ENCODE measurements at places on chromosomes 11 and 22.

- DNase-seq, result peak; percentile 94
Observed at GRCh38 chr11:17077520-17078401, at the start of gene RPS13. Gene RPS13, minus strand, starts transcription at chr11:17077667. Its CDS starts 26 bp downstream, at chr11:17077641.

DNA sequence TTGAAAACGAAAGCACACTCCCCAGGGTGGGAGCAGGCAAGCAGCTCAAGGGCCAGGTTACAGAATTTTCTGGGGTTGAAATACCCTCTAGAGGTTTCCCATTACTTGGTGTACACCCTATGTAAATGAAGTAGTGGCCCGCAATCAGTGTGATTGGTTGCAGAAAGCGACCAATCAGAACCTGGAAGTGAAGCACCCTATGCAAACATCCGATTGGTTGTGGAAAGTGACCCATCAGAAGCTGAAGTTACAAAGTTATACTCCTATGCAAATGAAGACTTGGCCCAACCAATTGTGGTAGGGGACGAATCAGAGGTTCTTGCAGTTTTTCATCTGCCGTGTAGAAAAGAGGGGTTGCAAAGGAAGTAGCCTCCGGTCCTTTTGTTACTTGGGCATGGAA is 19.2 kb downstream of the PRR5 start:
- DNase-seq, result no peak

- DNase-seq, result no peak
Observed at GRCh38 chr11:22641559-22641958, 15.9 kb upstream of the FANCF start.

DNA sequence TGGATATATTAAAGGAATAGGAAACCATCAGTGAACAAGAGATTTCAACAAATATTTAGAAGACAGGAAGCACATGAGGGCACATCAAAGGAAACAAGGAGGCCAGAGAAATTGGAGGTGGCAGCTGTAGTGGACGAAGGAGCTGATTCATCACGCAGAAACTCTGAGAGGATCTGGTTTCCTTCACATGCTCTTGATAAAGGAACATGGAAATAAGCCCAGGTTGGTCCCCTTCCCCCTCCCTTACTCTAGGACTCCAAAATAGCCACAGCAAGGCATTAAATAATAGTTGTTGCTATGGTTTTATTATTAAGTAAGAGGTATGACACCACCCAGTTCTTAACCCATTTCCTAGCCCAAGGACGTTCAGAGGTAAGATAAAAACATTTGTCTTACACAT is 11.3 kb downstream of the IZUMO1R start:
- no peak for DNase-seq

- no peak for DNase-seq
Observed at GRCh38 chr11:28447226-28447625, 339.0 kb downstream of the METTL15 start.

- DNase-seq, result no peak
Observed at GRCh38 chr22:48267681-48268080, 1505.2 kb downstream of the TBC1D22A start.

- no peak for DNase-seq
Observed at GRCh38 chr22:21866833-21867527, 465 bp downstream of the MAPK1 start.

DNA sequence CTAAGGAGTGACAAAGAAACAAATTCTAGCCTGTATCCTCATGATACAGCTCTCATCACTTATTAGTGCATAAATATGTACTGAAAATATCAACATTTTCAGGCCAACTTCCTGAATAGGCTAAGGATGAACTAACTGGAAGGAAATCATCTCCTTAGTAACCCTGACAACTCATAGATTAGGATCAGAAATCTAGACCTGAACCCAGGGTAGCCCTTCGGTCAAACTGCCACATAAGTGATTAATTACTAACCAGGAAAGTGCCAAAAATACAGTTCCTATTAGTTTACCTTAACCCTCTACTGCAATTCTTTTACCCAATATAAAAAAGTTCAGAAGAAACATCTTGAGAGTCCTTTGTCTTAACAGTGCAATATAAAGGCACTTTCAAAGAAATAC is 40.0 kb downstream of the AMBRA1 start:
- DNase-seq, result no peak

GRCh38 chr11:128453444-128454336 is 133.7 kb downstream of the ETS1 start:
- no peak for DNase-seq

DNA sequence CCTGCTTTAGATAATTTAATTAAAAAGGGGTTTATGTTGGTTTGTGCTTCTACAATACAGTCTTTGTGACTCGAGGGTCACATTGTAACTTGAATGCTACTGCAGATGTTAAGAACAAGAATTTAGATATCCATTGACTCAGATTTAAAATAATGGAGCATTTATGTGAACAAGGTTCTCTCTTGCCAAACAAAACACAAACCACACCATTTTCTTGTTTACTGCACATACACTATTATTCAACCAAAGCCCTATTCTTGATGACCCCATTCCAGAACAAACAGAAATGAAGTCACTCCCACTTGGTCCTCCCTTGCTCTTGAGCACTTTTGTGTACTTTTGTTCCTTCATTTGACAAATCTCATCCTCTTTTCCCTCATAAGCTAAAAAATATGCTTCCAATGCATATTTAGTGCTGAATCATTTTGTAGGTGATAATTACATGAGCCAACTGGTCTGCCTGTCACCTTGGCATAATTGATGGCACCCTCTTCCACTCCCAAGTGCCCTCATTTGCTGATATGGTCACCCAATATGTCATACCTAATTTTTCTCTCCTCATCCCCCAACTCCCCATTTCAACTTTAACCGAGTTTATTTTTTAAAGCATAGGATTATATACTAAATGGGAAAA is 2.8 kb downstream of the C11orf71 start:
- no peak for DNase-seq

DNA sequence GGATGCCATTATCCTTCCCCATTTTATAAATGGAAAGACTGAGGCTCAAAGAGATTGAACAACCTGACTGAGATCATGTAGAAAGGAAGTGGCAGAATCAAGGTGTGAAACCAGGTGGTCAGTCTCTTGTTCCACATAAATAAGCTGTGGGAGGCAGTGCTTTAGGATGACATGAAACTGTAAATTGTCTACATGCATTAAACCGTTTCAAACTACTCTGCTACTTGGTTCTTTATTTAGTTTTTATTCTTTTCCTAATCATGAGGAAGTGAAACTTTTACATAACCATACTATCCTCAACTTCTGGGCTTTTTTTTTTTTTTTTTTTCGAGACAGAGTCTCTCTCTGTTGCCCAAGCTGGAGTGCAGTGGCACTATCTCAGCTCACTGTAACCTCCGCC is 34.9 kb downstream of the CADM1 start:
- no peak for DNase-seq

GRCh38 chr11:121887569-121887968 is 228.4 kb downstream of the BLID start:
- DNase-seq, result no peak

GRCh38 chr11:44855493-44855849 is 95.2 kb downstream of the TP53I11 start:
- DNase-seq, result no peak

DNA sequence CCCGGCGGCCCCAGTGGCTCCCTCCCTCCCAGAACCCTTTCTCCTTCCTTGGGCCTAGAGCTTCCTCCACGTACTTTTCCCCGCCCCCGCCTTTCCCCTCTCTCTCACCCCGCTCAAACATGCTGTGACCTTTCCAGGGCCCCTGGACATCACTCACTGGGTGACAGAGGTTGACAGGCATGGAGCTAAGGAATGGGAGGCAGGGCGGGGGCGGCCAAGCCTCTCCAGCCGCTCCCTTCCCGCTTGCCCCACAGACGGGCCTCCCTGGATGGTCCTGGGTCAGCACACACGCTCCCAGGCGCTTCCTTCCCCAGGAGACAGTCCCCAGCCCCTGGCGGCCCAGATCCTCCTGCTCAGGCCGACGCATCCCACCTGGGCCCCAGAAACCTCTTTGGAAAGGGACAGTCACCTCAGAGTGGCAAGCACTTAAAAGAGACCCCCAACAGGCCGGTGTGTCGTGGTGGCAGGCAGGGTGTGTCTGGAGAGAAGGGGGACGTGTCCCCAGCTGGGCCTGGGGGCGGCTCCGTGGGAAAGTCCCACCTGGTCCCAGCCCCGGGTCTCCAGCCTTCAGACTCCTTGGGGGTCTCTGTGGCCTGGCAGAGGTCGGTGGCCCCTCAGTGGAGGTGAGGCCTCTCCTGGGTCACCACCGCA is 8.8 kb downstream of the H19 start:
- no peak for DNase-seq

DNA sequence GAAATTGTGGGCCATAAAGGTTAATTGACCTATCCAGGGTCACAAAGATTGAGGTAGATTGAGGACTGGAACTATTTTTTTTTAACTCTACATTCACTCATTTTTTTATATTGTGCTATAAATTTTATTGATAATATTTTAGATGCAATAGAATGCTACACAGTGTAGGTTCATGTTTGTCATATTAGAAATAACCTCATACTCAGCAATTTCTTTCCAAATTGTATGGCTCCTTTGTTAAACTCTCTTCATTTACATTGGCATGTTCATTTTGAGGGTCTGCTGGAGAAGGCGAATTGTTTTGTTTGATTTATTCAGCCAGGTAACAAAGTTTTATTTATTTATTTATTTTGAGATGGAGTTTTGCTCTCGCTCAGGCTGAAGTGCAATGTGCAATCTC is 44.6 kb downstream of the UVRAG start:
- no peak for DNase-seq

DNA sequence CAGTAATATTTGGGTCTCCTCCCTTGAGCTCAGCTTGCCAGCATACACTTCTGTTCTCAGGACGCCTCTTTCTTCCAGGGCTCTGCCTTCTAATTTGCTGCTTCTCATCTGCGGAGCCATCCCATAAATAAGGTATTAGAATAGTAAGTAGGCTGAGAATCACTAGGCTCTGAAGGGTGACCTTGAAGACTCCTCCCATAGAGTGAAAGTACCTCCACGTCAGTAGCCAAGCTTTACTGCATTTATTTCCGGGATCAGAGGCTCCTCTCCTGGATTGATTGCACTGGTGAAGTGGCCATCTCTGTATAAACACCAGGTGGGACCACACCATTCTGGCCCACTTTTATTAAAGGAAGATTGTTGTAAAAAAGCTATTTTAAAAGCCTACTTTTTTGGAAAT is 315.5 kb downstream of the FAT3 start:
- no peak for DNase-seq

DNA sequence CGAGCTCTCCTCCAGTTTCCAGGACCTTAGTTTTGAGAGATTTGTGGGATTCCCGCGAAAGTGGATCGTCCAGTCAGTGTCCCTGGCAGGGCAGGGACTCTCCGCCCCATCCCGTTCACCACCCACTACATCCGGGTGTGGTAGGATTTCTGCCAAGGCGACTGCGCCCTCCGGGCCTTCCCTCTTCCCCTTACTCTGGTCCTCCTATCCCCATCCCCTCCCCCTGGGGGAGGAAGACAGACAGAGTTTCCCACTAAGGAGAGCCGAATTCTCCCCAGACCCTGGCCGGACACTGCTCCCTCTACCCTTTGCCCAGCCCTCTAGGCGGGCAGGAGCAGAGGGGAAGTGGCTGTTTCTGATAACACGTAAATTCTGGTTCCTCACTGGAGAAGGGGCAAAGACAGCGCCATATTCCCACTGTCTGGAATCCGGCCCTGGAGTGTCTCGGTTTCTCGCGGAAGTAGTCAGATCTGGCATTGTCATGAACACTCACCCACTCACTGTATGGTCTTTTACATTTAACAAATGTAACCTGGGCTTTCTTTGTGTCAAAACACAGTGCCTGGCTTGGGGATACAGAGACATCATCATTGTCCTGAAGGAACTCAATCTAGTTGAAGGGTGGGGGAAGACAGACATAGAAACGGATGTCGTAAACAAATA is 1.1 kb upstream of the NECTIN1 start:
- DNase-seq, result no peak

DNA sequence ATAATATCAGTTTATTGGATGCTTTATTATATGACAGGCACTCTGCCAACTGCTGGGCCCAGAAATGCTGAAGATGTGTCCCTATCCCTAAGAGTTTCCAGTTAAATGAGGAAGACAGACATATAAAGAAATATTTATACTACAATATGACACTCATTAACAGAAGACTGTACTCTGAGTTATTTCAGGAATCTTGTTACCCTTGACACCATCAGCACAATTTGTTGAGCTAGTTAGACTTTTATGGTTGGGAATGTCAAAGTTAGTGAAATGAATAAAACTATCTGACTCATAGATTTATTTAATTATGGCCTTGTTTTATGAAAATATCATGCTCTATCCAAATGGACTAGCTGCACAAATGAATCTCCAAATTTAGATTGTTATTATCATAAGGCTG is 25.6 kb upstream of the MSANTD4 start:
- DNase-seq, result no peak

- no peak for DNase-seq
Observed at GRCh38 chr11:76653674-76654284, 16.8 kb downstream of the LRRC32 start.

DNA sequence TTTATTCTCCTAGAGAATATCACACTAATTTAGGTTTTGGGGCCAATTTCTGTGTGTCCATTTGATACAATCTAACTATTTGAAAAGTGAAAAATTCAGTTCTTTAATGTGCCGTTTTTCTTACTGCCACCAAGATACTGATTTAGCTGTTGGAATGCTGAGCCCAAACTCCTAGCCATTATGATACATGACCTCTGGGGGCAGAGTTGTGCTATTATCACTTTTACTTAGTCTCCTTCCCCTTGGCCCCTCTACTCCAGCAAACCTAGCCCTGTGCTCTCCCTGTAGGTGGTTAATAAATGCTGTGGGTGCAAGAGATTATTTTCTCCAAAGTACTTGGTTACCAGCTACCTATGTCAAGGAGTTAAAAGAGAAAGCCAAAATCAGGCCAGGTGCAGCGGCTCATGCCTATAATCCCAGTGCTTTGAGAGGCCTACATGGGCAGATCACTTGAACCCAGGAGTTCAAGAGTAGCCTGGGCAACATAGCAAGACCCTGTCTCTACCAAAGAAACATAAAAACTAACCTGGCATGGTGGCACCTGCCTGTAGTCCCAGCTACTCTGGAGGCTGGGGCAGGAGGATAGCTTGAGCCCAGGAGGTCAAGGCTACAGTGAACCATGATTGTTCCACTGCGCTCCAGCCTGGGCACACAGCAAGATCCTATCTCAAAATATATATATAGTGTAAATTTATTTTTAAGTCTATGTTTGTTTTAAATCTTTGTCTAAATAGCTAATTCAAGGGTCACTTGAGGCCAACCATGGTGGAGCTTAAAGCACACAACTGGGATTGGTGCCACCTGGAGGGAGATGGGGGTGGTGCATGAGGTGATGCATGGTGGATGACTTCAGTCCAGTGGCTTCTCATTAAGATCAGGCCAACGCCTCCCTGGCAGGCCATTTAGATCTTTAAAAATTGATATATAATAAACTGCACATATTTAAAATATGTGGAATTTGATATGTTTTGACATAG is 193.2 kb upstream of the PLET1 start:
- no peak for DNase-seq

GRCh38 chr22:35522225-35523149 is 18.1 kb upstream of the RASD2 start:
- no peak for DNase-seq

Data from NK-92 treated with Interleukin-12 subunit alpha and Interleukin-12 subunit beta, amount 100 ng/mL, for 24 hours (cell line).